ENCODE measurements at places on chromosomes 1 and 21. TPM values are rescaled to one million over a fixed set of nuclear protein-coding genes. Genes with fewer than 3 reads are reported as not detected.

HRNR gene
- not detected for total RNA-seq

CCDC17 gene
- total RNA-seq = 1.9 TPM

ANKRD34A gene
- total RNA-seq = 0.29 TPM

C1orf122 gene
- 70.1 TPM for total RNA-seq

CFHR5 gene
- total RNA-seq = not detected

GPR61 gene
- 0.07 TPM for total RNA-seq

MCOLN2 gene
- total RNA-seq = 11.7 TPM

SFN gene
- total RNA-seq = 411 TPM

LDLRAD2 gene
- total RNA-seq = not detected

SPRR2A gene
- not detected for total RNA-seq

SNRPE gene
- total RNA-seq = 167 TPM

CACNA1S gene
- total RNA-seq = not detected

MTARC1 gene
- total RNA-seq = 50.2 TPM

CR1L gene
- total RNA-seq = not detected

SYT14 gene
- total RNA-seq = 5.2 TPM

GJA5 gene
- total RNA-seq = 2.0 TPM

GUCA2B gene
- not detected for total RNA-seq

PRRX1 gene
- total RNA-seq = not detected

SPATA45 gene
- not detected for total RNA-seq

CNST gene
- 13.5 TPM for total RNA-seq

MXRA8 gene
- total RNA-seq = 29.0 TPM

OR2T35 gene
- not detected for total RNA-seq

PRDM16 gene
- total RNA-seq = 0.17 TPM

TBX19 gene
- 0.23 TPM for total RNA-seq

GPR25 gene
- not detected for total RNA-seq

MAB21L3 gene
- 2.6 TPM for total RNA-seq

AZIN2 gene
- total RNA-seq = 2.2 TPM

CREB3L4 gene
- total RNA-seq = 22.9 TPM

LCE1A gene
- not detected for total RNA-seq

ZBTB8OS gene
- 86.7 TPM for total RNA-seq

TOMM20 gene
- 45.2 TPM for total RNA-seq

SLX9 gene
- total RNA-seq = 80.1 TPM

KRTAP21-2 gene
- total RNA-seq = not detected

PLA2G2C gene
- total RNA-seq = not detected

INAVA gene
- 128 TPM for total RNA-seq

DEGS1 gene
- total RNA-seq = 72.2 TPM

HTR6 gene
- not detected for total RNA-seq

TDRD5 gene
- not detected for total RNA-seq

SLC16A4 gene
- 0.29 TPM for total RNA-seq

PGLYRP3 gene
- not detected for total RNA-seq

MPZ gene
- 0.18 TPM for total RNA-seq

ADAMTS1 gene
- 25.1 TPM for total RNA-seq

KIF14 gene
- 23.6 TPM for total RNA-seq

FBXO2 gene
- total RNA-seq = 15.3 TPM

KLF17 gene
- total RNA-seq = 0.58 TPM

FLG2 gene
- total RNA-seq = not detected

MTARC2 gene
- 17.7 TPM for total RNA-seq

TMEM269 gene
- total RNA-seq = not detected

AKR1A1 gene
- total RNA-seq = 86.1 TPM

SLC9C2 gene
- total RNA-seq = not detected

MCL1 gene
- total RNA-seq = 376 TPM

TCEA3 gene
- 23.6 TPM for total RNA-seq

CYP4A11 gene
- not detected for total RNA-seq

FMN2 gene
- 4.6 TPM for total RNA-seq

SPRR2G gene
- total RNA-seq = not detected

RCSD1 gene
- total RNA-seq = not detected

BRDT gene
- not detected for total RNA-seq

GPR37L1 gene
- total RNA-seq = 0.04 TPM

LRRC3 gene
- total RNA-seq = 4.1 TPM

CCT3 gene
- total RNA-seq = 692 TPM
